ENCODE measurements at places on chromosomes 5 and 9.

GRCh38 chr9:107484117-107484723 is 5.3 kb downstream of the KLF4 start:
- H3K4me3 ChIP-seq: no peak overlapping the region
- H3K36me3 ChIP-seq: no peaks in the 10 kb centered on the region
- H3K27ac ChIP-seq: no peak overlapping the region

- no peak for DNase-seq
- H3K4me3 ChIP-seq: no peak overlapping the region
- peaks cover 2% of the 10 kb centered on the region for H3K27me3 ChIP-seq
- no peaks in the 10 kb centered on the region for H3K36me3 ChIP-seq
- no peak overlapping the region for H3K27ac ChIP-seq
These were observed 148.3 kb upstream of the NR3C1 start for GRCh38 chr5:143551820-143552251.

- H3K4me3 ChIP-seq: no peak overlapping the region
- H3K27ac ChIP-seq: no peak overlapping the region
- DNase-seq: no peak
- no peaks in the 10 kb centered on the region for H3K27me3 ChIP-seq
- no peaks in the 10 kb centered on the region for H3K36me3 ChIP-seq
- peaks cover 74% of the 10 kb centered on the region for H3K4me1 ChIP-seq
These were observed 4.4 kb upstream of the CD180 start for GRCh38 chr5:67200809-67201562.

DNA sequence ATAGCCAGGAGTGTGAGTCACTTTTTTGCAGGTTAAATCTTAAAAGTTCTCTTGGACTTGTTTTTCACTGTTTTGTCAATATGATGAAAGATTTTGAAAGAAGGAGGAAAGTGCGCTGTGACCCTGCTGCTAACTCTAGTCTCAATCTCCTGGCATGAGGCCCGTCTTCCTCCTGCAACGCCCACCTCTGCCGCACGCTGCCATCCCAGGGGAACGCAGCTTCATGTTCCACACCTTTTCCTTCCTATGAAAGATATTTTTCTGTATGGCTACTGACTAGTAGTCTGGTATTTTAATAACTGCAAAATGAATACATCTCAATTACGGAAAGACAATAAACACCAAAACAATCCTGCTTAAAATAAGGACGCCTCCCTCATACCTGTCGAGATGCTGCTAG is 8.3 kb downstream of the PPIC start:
- peaks cover 40% of the 10 kb centered on the region for H3K27me3 ChIP-seq
- H3K27ac ChIP-seq: no peak overlapping the region
- H3K4me3 ChIP-seq: no peak overlapping the region
- DNase-seq: no peak

- H3K27ac ChIP-seq: no peak overlapping the region
- no peak for DNase-seq
- no peaks in the 10 kb centered on the region for H3K4me1 ChIP-seq
- H3K36me3 ChIP-seq: no peaks in the 10 kb centered on the region
- H3K4me3 ChIP-seq: no peak overlapping the region
These were observed 473.5 kb downstream of the MAT2B start for GRCh38 chr5:163978897-163979296.

GRCh38 chr9:88233091-88233490 is 94.8 kb upstream of the SPATA31C2 start:
- H3K4me1 ChIP-seq: peaks cover 6% of the 10 kb centered on the region
- H3K27me3 ChIP-seq: peaks cover 31% of the 10 kb centered on the region
- no peaks in the 10 kb centered on the region for H3K36me3 ChIP-seq
- DNase-seq: no peak
- no peak overlapping the region for H3K27ac ChIP-seq

GRCh38 chr5:67021031-67021430 is 175.6 kb downstream of the CD180 start:
- no peak overlapping the region for H3K4me3 ChIP-seq
- no peak overlapping the region for H3K27ac ChIP-seq
- H3K36me3 ChIP-seq: peaks cover 4% of the 10 kb centered on the region
- DNase-seq: no peak

- H3K4me1 ChIP-seq: peaks cover 12% of the 10 kb centered on the region
- H3K27ac ChIP-seq: no peak overlapping the region
- no peak for DNase-seq
- no peak overlapping the region for H3K4me3 ChIP-seq
These were observed 5.0 kb downstream of the LMX1B start for GRCh38 chr9:126618585-126619360.

GRCh38 chr5:123438244-123438643 is 15.0 kb upstream of the CEP120 start:
- no peak for DNase-seq
- no peaks in the 10 kb centered on the region for H3K27me3 ChIP-seq
- H3K27ac ChIP-seq: peak overlapping the region; percentile 55

GRCh38 chr9:129497813-129498450 is 123.0 kb downstream of the C9orf50 start:
- no peak for DNase-seq
- peaks cover 26% of the 10 kb centered on the region for H3K36me3 ChIP-seq
- H3K4me3 ChIP-seq: no peak overlapping the region
- H3K27me3 ChIP-seq: no peaks in the 10 kb centered on the region
- peaks cover 33% of the 10 kb centered on the region for H3K4me1 ChIP-seq

- H3K27ac ChIP-seq: no peak overlapping the region
- DNase-seq: no peak
- no peak overlapping the region for H3K4me3 ChIP-seq
- no peaks in the 10 kb centered on the region for H3K4me1 ChIP-seq
These were observed 357.3 kb upstream of the PANK3 start for GRCh38 chr5:168936511-168936910.

GRCh38 chr9:22047596-22047995 is 38.5 kb upstream of the CDKN2B start:
- H3K27me3 ChIP-seq: peaks cover 37% of the 10 kb centered on the region
- no peak overlapping the region for H3K4me3 ChIP-seq
- peaks cover 32% of the 10 kb centered on the region for H3K4me1 ChIP-seq
- no peak overlapping the region for H3K27ac ChIP-seq

- H3K4me1 ChIP-seq: no peaks in the 10 kb centered on the region
- H3K27me3 ChIP-seq: no peaks in the 10 kb centered on the region
- H3K27ac ChIP-seq: no peak overlapping the region
These were observed 117.6 kb downstream of the PRDM6 start for GRCh38 chr5:123206618-123207017.

DNA sequence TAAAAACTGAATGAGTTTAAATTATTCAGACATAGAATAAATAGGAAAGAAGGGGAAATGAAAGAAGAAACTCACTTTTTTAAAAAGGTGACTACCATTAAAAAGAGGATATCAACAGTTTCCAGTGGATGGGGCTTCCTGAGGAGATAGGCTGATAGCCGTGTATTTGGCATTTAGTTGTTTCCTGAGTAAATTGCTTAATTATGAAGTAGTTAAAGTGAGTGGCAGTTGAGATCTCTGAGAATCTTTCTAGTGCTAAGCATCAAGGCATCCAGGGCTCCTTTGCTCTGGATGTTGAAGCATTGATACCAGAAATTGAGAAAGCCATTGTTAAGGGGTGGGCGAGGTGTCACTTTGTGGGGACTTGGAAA is 2.7 kb downstream of the TNFAIP8 start:
- H3K27me3 ChIP-seq: no peaks in the 10 kb centered on the region
- peak overlapping the region; percentile 99 for H3K4me3 ChIP-seq
- H3K27ac ChIP-seq: peak overlapping the region; percentile 92
- H3K4me1 ChIP-seq: peaks cover 69% of the 10 kb centered on the region

DNA sequence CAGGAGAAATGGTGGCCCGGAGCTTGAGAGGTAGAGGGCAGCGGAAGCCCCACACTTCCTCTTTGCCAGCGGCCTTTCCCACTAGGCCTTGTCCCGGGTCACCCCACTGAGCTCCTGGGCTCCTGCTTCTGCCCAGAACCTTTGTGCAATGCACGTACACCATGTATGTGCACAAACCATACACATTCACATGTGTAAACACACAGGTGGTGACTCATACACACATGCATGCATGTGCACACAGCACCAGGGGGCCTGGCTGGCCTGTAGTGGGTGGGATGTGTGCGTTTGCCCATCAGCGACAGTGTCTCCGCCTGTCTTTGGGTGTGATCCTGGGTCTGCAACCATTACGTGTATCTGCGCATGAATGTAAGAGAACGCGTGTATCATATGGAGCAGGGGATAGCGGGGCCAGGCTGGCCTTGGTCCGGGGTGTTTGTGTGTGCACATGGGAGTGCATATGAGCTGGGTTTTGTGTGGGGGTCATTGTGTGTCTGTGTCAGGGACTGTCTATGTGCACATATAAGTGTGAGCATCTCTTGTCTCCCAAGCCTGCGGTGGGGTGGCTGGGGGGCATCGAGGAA is 43.7 kb downstream of the PSD2 start:
- DNase-seq: no peak
- no peaks in the 10 kb centered on the region for H3K36me3 ChIP-seq
- H3K27me3 ChIP-seq: peaks cover 28% of the 10 kb centered on the region
- no peak overlapping the region for H3K4me3 ChIP-seq

DNA sequence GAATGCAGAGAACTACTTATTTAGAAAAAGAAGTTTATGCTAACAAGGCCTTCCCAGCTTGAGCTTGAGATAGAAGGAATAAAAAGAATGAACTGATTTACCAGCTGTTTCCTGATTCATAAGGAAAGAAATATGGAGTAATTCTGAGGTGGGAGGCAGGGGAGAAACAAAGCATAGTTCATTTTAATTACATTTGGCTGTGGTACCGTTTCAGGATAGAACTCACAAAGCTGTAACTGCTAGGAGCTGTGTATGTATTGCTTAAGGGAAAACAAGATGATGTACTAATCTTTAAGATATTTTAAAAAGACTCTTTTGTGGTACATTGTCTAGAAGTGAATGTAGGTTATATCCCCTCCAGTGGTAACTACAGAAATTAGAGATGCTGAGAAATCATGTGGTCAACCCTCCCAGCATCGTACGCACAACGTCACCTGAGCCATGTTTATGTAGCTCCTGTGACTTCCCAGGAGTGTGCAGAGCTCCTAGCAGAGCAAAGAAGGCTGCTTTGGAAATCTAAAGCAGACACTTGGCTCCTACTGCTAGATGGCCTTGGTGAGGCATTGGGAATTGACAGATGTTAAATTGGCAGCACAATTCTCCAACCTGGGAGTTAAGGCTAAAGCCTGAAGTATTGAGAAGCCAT is 208.3 kb upstream of the VLDLR start:
- peaks cover 2% of the 10 kb centered on the region for H3K27me3 ChIP-seq
- H3K27ac ChIP-seq: no peak overlapping the region
- no peak for DNase-seq
- H3K36me3 ChIP-seq: no peaks in the 10 kb centered on the region
- H3K4me1 ChIP-seq: no peaks in the 10 kb centered on the region

DNA sequence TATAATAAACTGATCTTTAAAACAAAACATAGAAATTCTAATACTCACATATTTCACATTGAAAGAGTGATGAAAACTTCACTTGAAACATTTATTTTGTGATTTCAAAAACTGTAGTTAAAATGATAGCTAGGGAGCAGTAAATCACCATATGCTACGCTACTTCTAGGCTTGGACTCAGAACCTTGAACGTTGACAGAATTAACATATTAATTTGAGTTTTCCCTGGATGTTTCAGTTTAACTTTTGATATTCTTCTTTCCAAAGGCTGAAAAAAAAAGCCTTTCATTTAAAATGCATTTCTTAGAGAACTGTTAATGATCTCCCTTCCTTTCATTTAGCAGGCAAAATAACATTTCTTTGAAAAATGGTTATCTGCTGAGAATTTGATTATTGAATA is 307.8 kb upstream of the SGCD start:
- no peak for DNase-seq
- H3K27ac ChIP-seq: no peak overlapping the region
- no peaks in the 10 kb centered on the region for H3K36me3 ChIP-seq
- H3K27me3 ChIP-seq: peaks cover 17% of the 10 kb centered on the region
- H3K4me3 ChIP-seq: no peak overlapping the region

- no peaks in the 10 kb centered on the region for H3K36me3 ChIP-seq
- H3K4me3 ChIP-seq: no peak overlapping the region
- H3K27me3 ChIP-seq: no peaks in the 10 kb centered on the region
- H3K27ac ChIP-seq: no peak overlapping the region
- peaks cover 7% of the 10 kb centered on the region for H3K4me1 ChIP-seq
These were observed 36.5 kb upstream of the ERCC6L2 start for GRCh38 chr9:95839012-95839411.

DNA sequence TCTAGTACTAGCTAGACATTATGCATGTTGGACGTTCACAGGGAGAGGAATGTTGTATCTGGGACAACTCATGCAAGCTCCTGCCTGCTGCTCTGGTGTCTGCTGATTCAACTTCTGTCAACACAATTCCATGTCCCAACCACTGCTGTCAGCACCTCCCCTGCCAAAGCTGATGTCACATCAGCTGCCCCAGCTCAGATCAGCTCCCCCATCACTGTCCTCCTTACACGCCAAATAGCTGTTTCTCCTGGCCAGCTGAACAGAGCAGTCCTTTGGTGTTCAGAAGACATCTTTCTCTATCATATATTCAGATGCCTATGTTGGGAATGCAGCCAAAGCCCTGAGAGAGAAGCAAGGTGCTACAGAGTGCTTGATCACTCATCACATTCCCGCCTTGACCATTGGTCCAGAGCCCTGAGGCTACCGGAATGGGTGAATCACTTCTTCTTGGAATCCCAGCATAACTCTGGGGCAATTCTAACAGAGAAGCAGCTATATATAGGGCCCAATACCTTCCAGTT is 223.3 kb downstream of the SEC61B start:
- DNase-seq: no peak
- peaks cover 3% of the 10 kb centered on the region for H3K4me1 ChIP-seq
- no peak overlapping the region for H3K4me3 ChIP-seq
- no peak overlapping the region for H3K27ac ChIP-seq

DNA sequence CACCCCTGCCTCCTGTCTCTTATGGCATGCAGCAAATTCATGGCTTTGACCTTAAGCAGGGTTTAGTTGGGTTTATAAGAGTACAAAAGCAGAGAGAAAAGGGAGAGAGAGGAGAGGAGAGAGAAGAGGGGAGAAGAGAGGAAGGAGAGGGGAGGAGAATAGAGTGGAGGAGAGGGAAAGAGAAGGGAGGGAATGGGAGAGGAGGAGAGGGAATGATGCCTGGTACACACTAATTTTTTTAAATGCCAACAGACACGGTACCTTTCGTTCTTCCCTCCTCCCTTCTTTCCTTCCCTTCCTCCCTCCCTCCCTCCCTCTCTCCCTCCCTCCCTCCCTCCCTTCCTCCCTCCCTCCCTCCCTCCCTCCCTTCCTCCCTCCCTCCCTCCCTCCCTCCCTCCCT is 48.7 kb downstream of the TNC start:
- H3K4me1 ChIP-seq: no peaks in the 10 kb centered on the region
- H3K27me3 ChIP-seq: peaks cover 42% of the 10 kb centered on the region
- H3K27ac ChIP-seq: no peak overlapping the region
- H3K36me3 ChIP-seq: no peaks in the 10 kb centered on the region
- no peak for DNase-seq

- H3K27ac ChIP-seq: peak overlapping the region; percentile 98
- peaks cover 33% of the 10 kb centered on the region for H3K4me1 ChIP-seq
- peaks cover 34% of the 10 kb centered on the region for H3K27me3 ChIP-seq
- peaks cover 23% of the 10 kb centered on the region for H3K36me3 ChIP-seq
- DNase-seq: no peak
- H3K4me3 ChIP-seq: peak overlapping the region; percentile 96
These were observed 411 bp upstream of the NDUFS4 start for GRCh38 chr5:53560028-53560427.

DNA sequence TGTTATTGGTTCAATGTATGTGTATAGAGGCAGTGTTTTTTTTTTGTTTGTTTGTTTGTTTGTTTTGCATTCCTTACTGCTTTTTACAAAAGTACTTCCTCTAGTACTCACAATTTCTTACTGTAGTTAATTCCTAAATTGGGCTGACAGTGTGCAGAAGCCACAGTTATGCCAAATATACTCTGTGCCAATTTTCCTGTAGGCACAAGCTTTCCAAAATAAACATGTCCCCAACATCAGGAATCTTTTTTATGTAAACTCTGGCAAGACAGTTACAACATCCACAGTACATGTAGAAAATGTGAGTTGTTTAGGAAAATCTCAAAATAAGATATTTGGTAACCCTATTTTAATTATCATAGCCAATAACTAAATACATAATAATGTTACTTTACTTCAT is 161.6 kb upstream of the TSLP start:
- no peaks in the 10 kb centered on the region for H3K4me1 ChIP-seq
- no peaks in the 10 kb centered on the region for H3K36me3 ChIP-seq
- H3K27me3 ChIP-seq: peaks cover 12% of the 10 kb centered on the region
- H3K4me3 ChIP-seq: no peak overlapping the region
